ENCODE measurements at places on chromosomes 12 and 14.

GRCh38 chr14:101762530-101763101 is 1.1 kb downstream of the PPP2R5C start:
- DNase-seq: no peak

DNA sequence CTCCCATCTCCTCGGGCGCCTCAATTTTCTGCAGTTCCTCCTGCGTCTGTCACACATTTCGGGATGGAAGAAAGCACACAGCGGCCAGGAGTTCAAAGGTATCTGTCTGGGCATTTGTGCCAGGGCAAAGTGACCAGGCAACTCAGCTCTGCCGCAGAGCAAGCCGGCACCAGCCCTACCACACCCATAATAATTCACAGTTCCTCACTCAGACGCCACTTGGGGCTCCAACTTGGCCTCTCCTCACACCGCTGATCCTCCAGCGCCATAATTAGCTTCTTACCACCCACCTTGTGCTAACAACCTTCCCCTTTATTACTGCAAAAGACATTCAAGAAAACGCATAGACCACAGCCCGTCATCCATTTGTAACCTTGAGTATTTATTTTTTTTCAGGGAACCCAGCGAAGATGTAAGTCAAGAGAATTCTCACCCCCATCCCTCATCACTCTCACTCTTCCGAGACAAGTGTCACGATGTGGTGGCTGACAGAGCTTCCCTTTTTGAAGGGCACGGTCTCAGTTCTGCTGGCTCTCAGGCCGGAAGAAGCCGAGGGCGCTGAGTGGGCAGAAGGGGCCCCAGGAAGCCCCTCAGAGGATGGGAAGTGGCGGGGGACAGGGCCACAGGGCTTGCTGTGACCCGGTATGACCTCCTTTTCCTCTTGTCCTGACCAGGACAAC is 25.2 kb upstream of the NCOR2 start:
- DNase-seq: peak; percentile 58

DNA sequence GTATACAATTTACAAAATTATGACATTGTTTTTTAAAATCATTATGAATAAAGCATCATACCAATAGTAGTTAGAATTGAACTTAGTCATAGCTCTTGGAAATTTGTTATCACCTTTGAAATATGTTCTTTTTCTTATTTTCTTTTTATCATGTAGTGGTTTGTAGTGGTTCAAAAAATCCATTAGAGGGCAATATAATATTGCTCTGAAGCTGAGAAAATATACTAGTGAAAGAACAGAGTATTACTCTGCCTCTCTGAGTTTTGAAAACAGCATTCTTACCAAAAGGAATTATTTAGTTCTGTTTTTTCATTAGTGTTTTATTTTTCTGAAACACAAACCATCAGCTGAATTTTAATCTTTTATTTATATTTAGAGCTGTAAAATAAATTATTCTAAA is 76.2 kb downstream of the PDZRN4 start:
- DNase-seq: peak; percentile 13

- no peak for DNase-seq
Measured at GRCh38 chr12:906062-906585, 43.4 kb downstream of the RAD52 start.
